Type B pancreatic cell (in vitro differentiated cells): ENCODE measurements at places on chromosomes 5 and 9.

GRCh38 chr5:2748179-2748860 is 3.2 kb downstream of the IRX2 start:
- no peak overlapping the region for H3K4me3 ChIP-seq
- H3K4me1 ChIP-seq, result peaks cover 46% of the 10 kb centered on the region
- H3K27ac ChIP-seq, result no peak overlapping the region
- DNase-seq, result no peak
- peaks cover 31% of the 10 kb centered on the region for H3K27me3 ChIP-seq
- peaks cover 39% of the 10 kb centered on the region for H3K36me3 ChIP-seq

GRCh38 chr5:155562158-155562557 is 548.6 kb downstream of the KIF4B start:
- H3K4me1 ChIP-seq, result no peaks in the 10 kb centered on the region
- no peaks in the 10 kb centered on the region for H3K36me3 ChIP-seq
- DNase-seq, result no peak

GRCh38 chr9:96086936-96087571 is 211.6 kb downstream of the ERCC6L2 start:
- H3K4me3 ChIP-seq, result no peak overlapping the region
- DNase-seq, result no peak
- peaks cover 8% of the 10 kb centered on the region for H3K36me3 ChIP-seq

DNA sequence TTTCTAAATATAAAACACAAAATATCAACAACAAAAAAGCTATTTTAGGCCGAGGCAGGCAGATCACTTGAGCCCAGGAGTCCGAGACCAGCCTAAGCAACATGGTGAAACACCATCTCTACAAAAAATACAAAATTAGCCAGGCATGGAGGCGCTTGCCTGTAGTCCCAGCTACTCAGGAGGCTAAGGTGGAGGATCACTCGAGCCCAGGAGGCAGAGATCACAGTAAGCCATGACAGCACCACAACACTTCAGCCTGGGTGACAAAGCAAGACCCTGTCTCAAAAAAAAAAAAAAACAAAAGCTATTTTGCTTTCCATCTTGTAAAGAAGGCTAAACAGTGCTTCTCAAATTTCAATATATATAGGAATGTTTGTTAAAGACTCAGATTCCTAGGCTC is 11.3 kb downstream of the C5orf15 start:
- peaks cover 17% of the 10 kb centered on the region for H3K36me3 ChIP-seq
- no peak overlapping the region for H3K27ac ChIP-seq
- DNase-seq, result no peak
- H3K4me3 ChIP-seq, result no peak overlapping the region
- peaks cover 11% of the 10 kb centered on the region for H3K4me1 ChIP-seq
